ENCODE measurements at places on chromosomes 13 and 19.

- DNase-seq = no peak
Observed at GRCh38 chr13:55439450-55439849, 1701.3 kb upstream of the PRR20A start.

DNA sequence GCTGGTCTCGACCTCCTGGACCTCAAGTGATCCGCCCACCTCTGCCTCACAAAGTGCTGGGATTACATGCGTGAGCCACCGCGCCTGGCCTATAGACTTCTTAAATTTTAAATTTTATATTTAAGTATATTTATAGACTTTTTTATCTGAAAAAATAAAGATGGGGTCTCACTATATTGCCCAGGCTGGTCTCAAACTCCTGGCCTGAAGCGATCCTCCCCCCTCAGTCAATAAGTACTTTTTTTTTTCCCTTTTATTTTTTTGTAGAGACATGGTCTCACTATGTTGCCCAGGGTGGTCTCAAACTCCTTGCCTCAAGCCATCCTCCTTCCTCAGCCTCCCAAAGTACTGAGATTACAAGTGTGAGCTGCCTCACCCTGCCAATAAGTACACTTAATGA is 1.9 kb downstream of the SERTAD1 start:
- no peak for DNase-seq

- DNase-seq = no peak
Observed at GRCh38 chr13:37369616-37370015, 229.0 kb downstream of the POSTN start.

- no peak for DNase-seq
Observed at GRCh38 chr13:110266983-110267382, 40.0 kb downstream of the COL4A1 start.

- DNase-seq = no peak
Observed at GRCh38 chr19:30225676-30226463, 146.3 kb upstream of the ZNF536 start.

- DNase-seq = peak; percentile 60
Observed at GRCh38 chr19:13978351-13979243, 26.3 kb downstream of the DCAF15 start.

- no peak for DNase-seq
Observed at GRCh38 chr19:7909471-7910067, 5.1 kb upstream of the TGFBR3L start.

DNA sequence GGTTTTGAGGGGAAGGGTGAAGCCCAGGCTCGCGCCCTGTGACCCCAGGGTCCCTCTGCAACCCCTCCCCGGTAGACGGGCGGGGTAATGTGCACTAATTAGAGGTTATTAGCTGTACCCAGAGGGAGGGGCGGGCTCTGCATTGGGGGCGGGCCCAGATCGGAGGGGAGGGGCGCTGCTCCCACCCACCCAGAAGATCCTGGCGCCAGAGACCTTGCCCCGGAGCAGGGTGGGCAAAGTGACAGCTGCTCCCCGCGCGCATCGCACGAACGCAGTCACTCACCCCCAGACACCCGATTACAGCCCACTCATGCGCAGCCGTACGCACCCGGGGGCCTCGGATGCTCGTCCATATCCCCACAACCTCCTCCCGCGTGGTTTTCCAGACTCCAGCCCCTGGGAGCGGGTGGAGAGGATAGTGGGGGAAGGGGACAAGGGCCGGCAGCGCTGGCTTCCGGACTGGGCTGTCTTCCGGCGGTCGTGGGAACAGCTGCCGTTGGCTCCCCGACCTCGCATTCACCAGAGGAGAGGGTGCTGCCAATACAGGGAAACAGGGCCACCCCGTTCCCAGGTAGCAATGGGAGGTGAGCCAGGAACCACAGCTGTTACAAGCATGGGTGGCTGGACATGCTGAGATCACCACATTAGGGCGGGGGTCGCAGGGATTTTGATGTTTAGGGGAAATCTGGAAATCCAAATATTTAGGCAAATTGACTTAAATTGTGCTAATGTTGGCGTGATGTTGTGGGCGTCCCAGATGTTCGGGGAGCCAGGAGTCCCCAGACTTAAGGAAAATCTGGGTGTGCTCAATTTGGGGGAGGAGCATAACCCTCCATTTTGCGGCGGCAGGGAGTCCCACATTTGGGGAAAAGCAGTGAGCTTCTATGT is 2.9 kb upstream of the HOOK2 start:
- DNase-seq = peak; percentile 71

- DNase-seq = no peak
Observed at GRCh38 chr13:99929866-99930265, 41.7 kb downstream of the ZIC5 start.

DNA sequence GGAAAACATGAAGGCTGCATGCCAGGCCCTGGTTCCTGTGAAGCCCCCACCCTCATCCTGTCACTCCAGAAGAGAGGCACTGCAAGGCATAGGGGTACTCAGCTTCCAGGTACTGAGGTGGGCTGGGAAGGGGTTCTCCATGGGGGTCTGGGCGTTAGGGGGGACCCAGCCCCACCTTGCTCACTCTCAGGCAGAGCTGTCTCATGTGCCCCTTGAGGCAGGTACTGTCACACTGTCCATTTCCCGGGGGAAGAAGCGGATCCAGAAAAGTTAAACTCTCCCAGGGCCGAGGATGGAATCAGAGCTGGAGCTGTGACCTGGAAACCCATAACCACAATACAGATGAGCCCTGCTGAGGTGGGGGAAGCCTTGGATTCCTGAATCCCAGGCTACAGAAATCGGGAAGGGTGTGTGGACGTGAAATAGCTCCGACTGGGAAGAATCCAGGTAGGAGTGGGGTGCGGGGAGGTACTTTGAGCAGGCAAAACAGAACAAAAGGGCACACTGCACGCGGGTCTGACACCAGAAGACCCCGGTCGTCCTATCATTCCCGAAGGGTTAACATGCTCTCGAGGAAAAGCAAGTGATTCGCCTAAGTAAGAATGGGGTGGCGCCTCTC is 540 bp upstream of the USE1 start:
- DNase-seq = no peak

DNA sequence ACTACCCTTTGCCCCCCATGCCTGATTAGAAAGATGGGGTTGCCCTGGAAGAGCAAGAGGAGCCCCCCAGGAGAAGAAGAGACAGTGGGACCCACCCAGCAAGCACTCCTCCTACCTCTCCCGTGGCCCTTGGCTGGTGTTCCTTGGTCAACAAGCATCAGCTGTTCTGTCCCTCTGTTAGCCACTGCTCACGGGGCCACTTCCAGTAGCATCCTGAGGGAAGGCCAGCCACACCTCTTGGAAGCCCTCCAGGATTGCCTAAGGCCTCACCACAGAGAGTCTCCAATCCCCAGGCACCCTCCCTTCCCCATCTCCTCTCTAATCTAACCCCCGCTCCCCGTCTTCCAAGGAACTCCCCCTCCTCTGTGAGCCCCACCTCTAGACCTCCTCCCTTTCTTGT is 15.1 kb upstream of the DPP9 start:
- DNase-seq = no peak

DNA sequence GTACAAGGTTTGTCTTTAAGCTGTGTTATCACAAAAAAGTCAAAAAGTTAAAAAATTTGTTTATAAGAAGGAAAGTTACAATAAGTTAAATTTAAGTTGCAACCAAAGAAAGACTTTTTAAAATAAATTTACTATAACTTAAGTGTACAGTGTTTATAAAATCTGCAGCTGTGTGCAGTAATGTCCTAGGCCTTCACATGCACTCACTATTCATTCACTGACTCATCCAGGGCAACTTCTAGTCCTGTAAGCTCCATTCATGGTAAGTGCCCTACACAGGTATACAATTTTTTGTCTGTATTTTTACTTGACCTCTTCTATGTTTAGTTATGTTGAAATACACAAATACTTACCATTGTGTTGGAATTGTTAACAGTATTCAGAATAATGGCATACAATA is 667.9 kb upstream of the SLITRK5 start:
- no peak for DNase-seq

GRCh38 chr13:24997367-24997967 is 98.5 kb upstream of the PABPC3 start:
- DNase-seq = no peak

- no peak for DNase-seq
Observed at GRCh38 chr13:110280985-110281688, 25.8 kb downstream of the COL4A1 start.

GRCh38 chr19:31350693-31351055 is 1.4 kb upstream of the TSHZ3 start:
- DNase-seq = peak; percentile 65

- no peak for DNase-seq
Observed at GRCh38 chr19:1105873-1106840, 2.4 kb downstream of the GPX4 start.

- no peak for DNase-seq
Observed at GRCh38 chr13:32659736-32660135, 73.5 kb downstream of the PDS5B start.

- no peak for DNase-seq
Observed at GRCh38 chr13:74554569-74555275, 420.5 kb upstream of the KLF12 start.

- DNase-seq = no peak
Observed at GRCh38 chr19:39262496-39262895, 5.7 kb upstream of the IFNL2 start.

GRCh38 chr19:29290853-29291252 is 77.9 kb upstream of the UQCRFS1 start:
- DNase-seq = no peak

- no peak for DNase-seq
Observed at GRCh38 chr19:14394167-14394566, 12.9 kb downstream of the ADGRE5 start.

DNA sequence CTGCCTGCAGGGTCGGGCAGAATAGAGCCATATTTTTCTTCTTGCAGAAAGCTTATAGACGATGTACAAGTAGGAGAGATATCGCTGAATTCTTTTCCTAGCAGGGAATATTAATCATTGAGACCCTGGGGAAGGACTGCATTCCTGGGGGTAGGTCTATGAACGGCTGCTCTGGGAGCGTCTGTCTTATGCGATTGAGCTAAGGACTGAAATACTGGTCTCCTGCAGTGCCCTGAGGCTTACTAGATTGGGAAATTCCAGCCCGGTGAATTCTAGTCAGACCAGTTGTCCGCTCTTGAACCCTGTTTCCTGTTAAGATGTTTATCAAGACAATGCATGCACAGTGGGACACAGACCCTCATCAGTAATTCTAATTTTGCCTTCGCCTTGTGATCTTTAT is 59.8 kb upstream of the UBAC2 start:
- no peak for DNase-seq

- no peak for DNase-seq
Observed at GRCh38 chr19:10653482-10653731, 739 bp upstream of the ILF3 start.

GRCh38 chr19:474126-475078 is 13.6 kb upstream of the SHC2 start:
- no peak for DNase-seq

GRCh38 chr19:11673608-11674041 is 65.1 kb downstream of the ZNF823 start:
- no peak for DNase-seq

- DNase-seq = no peak
Observed at GRCh38 chr19:17846146-17846545, 1.6 kb downstream of the JAK3 start.

DNA sequence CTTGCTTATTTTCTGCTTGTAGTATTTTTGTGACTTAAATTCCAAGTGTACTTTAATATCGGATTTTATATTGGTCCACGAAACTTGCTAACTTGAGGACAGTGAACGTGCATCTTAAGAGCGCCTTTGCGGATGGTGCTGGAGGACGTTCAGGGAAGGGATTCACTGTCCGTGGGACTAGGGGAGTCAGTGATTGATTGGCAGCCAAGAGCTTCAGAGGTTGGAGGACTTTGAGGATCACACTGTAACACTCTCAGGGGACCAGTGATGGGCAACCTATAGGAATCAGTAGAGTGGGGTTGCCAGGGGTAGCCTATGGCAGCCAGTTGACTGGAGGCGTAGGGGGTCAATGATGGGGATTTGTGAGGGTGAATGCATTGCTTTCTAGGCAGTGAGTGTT is 516 bp downstream of the ZNF175 start:
- DNase-seq = no peak

DNA sequence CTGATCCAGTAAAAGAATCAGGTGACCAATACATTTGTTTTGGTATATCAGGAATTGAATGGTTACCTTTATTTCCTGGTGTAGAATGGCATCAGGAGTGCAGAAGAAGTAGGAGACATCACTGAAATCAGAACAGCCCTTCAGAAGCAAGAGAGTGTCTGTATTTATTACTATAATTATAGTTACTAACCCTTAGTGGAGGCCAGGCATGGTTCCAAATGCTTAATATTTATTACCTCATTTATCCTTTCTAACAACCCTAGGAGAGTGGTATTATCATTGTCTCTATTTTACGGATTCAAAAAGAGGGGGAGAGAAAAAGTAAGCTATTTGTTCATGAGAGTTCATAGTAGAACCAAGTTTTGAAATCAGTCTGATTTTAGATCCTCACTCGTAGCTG is 1292.9 kb downstream of the PCDH9 start:
- DNase-seq = no peak

DNA sequence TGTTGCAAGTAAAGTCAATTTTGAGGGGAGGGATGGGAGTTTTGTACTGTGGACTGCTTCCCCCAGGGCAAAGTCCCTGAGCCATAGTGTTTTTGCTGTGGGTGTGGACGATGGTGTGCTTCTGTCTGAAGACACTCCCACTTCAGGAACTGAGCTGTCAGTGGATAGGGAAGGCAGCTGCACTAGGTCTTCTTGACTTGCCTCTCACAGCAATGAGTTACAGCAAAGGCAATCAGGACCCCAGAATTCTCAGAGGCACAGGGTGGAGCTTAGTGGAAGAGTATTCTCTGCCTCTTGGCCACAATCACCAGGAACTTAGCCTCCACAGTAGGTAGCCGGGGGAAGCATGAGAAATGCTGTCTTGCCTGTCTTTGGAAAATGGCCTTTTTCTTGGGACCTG is 1416.6 kb upstream of the MIR17HG start:
- DNase-seq = no peak

GRCh38 chr13:71602344-71602743 is 264.7 kb downstream of the DACH1 start:
- no peak for DNase-seq

DNA sequence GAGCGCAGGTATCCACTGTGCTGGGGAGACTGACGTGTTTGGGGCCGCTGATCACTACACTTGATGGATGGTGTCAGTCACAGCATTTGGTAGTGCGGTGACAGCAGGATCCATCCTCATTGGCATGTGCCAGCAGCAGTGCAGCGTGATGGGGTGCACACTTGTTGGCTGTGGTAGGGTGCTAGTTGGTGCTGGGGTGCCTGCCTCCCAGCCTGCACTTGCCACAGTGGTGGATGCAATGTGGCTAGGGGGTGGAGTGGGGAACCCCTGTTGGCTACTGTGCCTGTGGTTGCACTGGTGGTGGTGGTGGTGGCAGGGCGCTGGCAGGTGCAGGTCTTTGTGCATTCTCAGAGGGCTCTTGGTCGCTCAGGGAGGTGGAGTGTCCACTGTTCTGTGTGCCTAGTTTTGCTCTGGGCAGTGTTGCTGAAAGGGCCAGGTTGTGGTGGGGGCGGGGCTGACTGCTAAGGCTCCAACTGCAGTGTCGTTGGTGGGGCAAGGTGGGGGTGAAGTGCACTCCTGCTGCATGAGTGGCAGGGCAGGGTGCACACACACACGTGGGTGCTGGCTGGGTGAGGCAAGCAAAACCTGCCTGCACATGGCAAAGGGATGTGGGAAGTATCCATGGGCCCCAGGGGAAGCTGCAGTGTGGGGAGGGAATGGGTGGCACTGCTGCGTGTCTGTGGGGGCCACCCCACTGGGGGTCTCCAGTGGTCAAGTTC is 84.8 kb downstream of the ZMYM2 start:
- DNase-seq = no peak

GRCh38 chr13:30871588-30872275 is 34.3 kb upstream of the MEDAG start:
- DNase-seq = no peak

All from activated T-cell treated with anti-CD3 and anti-CD28 coated beads, Interleukin-2, amount 50 U/mL, for 24 hours (primary cell).